CD4-positive, alpha-beta T cell (primary cell): ENCODE measurements at places on chromosomes 7 and 10. TPM values are rescaled to one million over a fixed set of nuclear protein-coding genes. Genes with fewer than 3 reads are reported as not detected.

FAM241B gene
- total RNA-seq: 14.1 TPM

VWA2 gene
- total RNA-seq: not detected

LBX1 gene
- not detected for total RNA-seq

GRID1 gene
- total RNA-seq: not detected

HYAL4 gene
- not detected for total RNA-seq

DTX2 gene
- 19.2 TPM for total RNA-seq

PKD1L1 gene
- total RNA-seq: 0.25 TPM

LSM8 gene
- total RNA-seq: 49.4 TPM

FAM237B gene
- not detected for total RNA-seq
